Esophagus squamous epithelium (tissue), 5 donors: ENCODE measurements at places on chromosomes 7 and 10.

DNA sequence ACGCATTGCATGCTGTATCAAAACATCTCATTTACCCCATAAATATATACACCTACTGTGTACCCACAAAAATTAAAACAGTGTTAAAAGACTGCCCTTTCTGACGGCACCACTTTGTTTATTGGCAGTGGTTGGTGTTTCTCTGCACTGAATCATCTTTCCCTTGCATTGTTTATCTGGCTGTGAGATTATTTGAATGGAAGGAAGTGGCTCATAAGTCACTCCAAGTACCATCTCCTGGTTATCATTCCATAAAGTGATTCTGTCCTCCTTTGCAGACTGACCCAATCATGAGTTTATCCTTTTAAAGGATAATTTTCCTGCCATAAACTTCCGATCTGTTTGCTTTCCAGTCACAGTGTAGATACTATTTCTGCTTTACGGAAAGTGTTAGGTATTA is 183.8 kb downstream of the CAMK1D start:
- DNase-seq: no peak

DNA sequence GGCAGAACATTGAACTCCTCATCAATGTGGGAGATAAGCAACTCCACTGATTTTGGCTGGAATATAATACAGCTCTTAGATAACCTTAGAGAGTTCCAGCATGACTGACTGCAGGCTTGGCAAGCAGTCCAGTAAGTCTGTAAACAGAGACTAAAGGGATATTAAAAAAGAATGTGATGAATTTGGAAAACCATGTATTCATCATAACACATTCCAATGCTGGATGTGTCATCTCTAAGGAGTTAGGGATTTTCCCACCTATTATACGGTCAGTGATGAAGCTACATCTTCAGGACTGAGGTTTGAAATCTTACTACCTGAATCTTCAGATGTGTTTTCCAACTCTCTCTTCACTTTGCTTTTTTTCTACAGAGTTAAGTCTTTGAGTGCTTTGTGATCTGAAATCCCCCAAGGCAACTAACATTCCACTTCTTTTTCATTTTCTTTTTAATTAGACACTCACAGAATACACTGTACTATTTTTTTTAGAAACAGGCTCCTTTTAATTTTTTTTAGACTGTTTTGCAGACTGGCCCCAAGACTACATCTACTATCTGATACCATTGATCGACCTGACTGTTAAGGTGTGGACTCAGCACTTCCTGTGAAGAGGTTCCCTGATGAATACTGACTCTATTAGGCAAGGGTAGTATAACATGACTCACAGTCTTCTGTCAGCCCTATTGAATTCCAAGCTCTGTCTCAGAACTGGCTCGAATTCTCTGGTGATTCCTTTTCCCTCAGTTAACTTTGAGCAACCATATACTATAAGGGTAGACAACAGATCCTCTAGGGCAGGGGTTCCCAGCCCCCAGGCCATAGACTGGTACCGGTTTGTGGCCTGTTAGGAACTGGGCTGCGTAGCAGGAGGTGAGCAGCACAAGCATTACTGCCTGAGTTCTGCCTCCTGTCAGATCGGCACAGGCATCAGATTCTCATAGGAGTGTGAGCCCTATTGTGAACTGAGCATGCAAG is 678.2 kb downstream of the GRM8 start:
- DNase-seq: no peak

GRCh38 chr10:9786576-9786975 is 1231.1 kb upstream of the CELF2 start:
- no peak for DNase-seq

- no peak for DNase-seq
Observed at GRCh38 chr7:135355377-135356048, 121.9 kb downstream of the STRA8 start.

GRCh38 chr10:59435707-59436106 is 73.4 kb upstream of the FAM13C start:
- no peak for DNase-seq

DNA sequence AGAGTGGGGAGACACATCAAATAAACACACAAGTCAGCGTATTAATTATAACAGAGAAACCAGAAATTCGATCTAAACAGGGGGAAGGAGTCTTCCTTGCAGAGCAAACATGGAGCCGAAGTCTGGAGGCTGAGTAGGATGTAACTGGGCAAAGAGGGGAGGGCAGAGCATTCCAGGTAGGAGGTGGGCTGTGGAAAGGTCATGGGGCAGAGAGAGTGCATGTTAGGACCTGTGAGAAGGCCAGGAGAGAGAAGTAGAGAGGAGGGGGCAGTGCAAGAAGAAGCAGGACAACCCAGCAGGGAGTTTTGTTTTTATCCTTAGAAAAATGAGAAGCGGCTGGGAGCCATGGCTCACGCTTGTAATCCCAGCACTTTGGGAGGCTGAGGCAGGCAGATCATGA is 130.8 kb upstream of the GPR26 start:
- no peak for DNase-seq

DNA sequence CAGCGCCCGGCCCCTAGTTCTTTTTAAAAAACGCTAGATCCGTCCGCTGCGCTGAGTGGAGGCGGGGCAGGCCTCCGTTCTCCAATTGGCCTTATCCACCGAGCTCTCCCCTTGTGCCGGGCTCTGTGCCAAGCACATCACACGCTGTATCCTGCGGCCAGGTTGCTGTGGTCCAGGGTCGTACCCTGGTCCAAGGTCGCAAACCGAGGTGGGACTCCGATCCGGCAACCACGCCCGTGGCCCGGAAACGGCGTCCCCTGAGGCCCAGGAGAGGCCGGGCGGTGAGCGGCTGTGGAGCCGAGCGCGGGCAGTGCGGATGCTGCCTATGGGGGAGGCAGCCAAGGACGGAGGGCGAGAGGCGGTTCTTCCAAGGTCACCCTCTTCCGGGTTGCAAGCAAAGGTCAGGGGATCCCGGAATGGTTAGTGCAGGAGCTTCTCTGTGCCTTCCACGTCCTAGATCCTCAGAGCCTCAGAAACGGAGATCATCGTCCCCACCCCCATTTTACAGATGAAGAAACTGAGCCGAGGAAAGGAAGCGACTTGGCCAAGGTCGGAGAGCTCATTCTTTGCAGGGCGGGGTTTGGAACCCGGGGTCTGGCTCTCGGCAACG is 72.4 kb upstream of the LRRC4 start:
- no peak for DNase-seq

DNA sequence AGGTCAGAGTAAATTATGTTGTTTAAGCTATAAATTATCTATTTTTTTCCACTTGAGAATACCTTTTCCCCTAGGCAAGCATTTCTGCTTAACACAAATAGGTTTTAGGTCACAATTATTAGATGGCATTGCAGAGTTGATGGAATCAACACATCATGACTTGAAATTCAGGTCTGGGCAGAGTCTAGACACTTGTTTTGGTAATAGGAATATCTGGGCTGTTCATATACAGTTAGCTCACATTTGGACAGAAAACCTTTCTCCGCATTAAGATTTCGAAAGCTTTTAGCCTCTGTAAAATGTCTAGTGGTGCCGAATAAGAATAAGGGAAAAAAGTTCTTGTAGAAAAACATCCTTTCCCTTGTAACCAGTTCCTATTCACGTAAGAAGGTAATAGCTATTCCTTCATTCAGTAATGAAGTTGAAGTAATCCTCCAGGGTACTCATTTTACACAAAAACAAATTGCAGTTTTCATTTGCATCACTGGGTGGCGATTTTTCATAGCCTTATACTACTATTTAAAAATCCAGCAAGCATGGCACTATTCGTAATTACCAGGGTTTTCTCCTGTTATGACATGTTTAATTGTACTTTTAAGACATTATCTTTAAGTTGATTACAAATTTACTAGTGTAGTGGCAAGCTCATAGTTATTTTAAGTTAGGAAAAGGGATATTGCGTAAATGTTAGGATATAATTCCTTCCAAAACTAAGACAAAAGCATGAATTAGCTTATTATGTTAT is 37.0 kb downstream of the RPA3 start:
- DNase-seq: no peak

GRCh38 chr10:60597513-60597912 is 180.8 kb upstream of the CDK1 start:
- DNase-seq: no peak

- DNase-seq: no peak
Observed at GRCh38 chr10:18071591-18071990, 68.6 kb upstream of the CACNB2 start.

GRCh38 chr10:6399231-6399741 is 180.8 kb downstream of the PRKCQ start:
- DNase-seq: no peak

- no peak for DNase-seq
Observed at GRCh38 chr10:133388236-133388972, 5.6 kb upstream of the MTG1 start.

- DNase-seq: no peak
Observed at GRCh38 chr7:121016966-121017365, 28.5 kb downstream of the CPED1 start.

DNA sequence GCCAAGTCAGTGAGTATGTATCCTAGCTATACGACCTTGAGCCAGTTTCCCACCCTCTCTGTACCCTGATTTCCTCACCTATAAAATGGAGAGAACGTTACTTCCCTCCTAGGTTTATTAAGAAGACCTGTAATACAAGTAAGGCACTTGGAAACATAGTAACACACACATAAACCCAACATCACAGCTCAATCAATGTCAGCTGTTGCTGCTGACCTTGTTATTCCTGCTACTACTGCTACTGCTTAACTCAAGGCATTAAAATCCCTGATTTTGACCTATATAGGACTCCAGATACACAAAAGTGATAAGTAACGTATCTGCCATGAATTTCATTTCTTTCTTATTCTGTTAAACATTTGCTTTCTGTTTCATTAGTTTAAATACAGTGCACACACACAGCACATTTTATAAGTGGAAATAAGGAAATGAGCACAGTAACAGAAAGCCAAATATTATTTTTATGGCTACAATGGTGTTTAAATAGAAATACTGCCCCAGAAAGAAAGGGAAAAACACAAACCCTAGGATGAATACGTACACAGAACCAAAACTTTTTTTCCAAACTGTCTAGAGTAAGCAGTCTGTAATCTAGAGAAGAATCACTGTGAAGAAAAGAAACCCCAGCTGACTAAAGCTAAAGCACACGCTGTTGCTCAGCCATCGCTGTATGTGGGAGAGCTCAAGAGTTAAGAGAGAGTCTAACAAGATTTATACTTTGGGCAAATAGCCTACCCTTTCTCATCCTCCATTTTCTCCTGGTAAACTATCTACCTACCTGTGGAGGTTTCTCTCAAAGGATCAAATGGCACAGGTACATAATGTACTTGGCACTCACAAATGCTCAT is 19.0 kb downstream of the NAPEPLD start:
- no peak for DNase-seq

GRCh38 chr10:91313-91712 is 42.2 kb upstream of the TUBB8 start:
- no peak for DNase-seq

DNA sequence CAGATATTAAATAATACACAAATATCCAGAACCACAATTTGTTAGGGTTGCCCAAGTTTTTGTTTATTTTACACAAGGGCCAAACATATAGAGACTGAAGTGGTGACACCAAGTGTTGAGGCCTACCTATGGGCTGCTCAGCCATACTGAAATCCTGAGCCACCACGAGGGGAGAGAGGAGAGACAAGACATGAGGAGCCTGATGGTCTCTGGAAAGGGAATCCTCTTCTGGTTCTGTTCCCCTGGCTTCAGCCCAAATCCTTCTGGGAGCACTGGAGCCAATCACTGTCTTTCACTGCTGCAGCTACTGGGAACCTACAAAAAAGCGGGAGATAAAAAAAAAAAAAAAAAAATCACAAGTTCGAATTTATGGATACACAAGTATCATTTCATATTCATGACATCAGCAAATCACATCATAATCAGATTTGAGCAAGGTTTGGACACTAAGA is 1.9 kb downstream of the SKIDA1 start:
- DNase-seq: no peak

DNA sequence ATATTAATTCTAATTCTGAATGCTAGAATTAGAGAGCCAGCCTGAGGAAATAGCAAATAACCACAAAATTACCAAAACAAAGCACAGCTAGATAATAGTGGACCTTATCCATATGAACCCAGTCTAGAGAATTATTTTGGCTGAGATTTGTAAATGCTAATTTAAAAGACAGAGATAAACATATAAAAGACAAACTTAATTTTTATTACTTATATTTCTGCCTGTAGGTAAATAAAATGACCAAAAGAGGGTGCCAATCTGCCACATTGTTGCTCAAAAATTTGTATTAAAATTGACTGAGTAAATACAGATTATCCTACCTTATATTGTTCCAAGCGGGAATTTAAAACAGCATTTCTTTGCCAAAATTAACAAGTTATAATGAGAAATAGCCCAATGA is 20.2 kb downstream of the RTKN2 start:
- no peak for DNase-seq

DNA sequence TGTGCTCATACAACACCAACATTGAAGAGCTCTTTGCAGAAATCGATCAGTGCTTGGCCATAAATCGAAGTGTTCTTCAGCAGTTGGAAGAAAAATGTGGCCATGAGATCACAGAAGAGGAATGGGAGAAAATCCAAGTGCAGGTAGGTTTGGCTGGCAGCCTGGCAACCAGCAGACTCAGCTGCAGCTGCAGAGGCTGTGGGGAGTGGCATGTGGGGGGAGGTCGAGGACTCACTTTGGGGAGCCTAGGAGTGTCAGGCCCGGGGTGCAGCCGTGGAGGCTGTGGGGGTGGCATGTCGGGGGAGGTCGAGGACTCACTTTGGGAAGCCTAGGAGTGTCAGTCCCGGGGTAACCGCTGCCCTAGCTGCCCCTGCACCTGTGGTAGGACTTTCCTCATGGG is 35.1 kb downstream of the RNF32 start:
- no peak for DNase-seq

DNA sequence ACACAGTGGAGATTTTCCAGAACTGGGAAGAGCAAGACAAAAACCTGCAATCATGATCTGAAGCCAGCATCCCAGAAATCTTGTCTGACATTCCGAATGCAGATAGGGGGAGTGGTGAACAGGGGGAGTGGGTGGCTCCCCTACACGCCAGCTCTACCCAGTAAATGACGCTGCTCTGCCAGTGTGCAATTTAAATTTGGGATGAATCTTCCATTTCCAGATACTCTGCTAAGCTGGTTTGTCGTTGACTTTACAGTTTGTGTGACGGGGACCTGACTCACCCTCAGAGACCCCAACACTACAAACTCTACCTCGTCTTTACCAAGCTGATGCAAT is 68.7 kb upstream of the CAMK2B start:
- no peak for DNase-seq

GRCh38 chr10:132518572-132519381 is 18.8 kb upstream of the INPP5A start:
- DNase-seq: no peak

DNA sequence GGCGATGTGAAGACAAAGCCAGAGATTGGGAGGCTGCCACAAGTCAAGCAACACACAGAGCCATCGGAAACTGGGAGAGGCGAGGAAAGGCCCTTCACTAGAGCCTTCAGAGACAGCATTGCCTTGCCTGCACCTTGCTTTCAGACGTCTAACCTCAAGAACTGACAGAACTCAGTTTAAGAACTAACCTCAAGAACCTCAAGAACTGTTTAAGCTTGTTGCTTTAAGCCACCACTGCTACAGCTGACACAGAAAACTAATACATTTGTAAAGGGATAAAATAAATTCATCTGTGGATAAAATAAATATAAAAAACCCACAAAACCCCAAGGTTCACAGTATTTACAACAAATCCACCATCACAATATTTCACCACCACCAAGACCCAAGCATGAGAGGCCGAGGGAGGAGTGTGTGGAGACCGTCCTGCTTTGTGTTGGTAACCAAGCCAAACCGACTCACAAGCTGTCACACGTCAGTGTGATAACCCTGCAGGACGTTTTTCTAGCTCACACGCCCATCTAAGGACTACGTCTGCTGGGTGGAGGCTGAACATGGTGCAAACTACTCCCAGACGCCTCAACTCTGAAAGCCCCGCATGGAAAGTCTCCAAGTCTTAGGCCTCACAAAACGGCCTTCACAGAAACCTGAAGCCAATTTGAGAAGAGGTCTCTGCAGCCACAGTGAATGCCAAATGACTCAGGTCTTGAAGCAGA is 116.8 kb downstream of the ABLIM1 start:
- DNase-seq: no peak
